Brain pericyte (primary cell): ENCODE measurements at places on chromosomes 5 and 9.

DNA sequence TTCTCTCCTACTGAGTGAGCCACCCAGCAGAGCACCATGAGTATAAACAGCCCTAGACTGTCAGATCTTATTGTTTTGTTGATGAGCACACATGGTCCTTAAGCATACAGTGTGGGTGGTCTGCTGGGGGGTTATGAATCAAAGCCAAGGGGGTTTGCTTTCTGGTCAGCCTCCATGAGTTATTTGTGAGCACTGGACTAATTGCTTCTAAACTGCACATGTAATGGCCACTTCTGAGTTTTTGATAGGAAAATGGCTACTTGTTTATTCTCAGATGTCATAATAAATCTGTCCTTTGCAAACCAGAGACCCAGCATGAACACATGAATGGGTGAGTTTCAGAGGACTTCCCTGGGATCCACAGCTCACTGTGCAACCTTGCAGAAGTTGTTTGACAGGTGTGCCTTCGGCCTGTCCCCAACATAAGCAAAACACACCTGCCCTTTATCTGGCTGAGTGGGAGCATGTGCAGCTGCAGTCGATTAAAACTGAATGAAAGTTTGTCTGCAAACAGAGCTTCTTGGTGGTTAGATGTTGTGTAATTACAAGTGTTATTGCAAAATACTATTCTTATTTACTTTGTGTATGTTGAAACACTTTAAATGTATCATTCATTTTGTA, 35.9 kb downstream of the MAMDC2 start:
- DNase-seq = no peak

- DNase-seq = no peak
These were observed 5.8 kb downstream of the NDUFS6 start for GRCh38 chr5:1806974-1807373.

- DNase-seq = no peak
These were observed 26.8 kb downstream of the BARHL1 start for GRCh38 chr9:132609184-132609583.

DNA sequence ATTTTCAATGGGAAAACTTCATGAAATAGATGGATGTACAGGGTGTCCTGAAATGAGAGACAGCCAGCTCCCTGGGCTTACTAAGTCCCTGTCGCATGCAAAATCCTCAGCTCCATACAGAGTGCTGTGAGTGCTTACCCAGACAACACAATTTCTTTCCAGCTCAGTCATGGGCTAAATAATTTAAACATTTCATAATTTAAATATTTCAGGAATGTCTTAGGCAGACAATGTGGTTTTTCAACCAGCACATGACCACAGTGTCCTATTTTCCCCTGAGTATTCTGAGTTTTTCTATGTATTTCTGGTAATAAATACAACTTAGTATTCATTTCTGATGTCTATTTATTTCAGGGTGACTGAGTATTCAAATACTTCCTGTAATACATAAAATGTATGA, 188.5 kb upstream of the SNX2 start:
- DNase-seq = no peak

DNA sequence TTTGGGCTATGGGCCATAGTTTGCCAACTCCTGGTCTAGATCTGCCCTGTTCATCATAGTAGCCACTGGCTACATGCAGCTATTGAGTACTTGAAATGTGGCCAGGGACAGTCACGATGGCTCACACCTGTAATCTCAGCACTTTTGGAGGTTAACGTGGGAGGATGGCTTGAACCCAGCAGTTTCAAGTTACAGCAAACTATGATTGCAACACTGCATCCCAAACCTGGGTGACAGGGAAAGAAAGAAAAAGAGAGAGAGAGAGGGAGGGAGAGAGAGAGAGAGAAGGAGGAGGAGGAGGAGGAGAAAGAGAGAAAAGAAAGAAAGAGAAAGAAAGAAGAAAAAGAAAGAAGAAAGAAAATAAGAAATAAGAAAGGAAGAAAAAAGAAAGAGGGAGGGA, 5.1 kb upstream of the GMCL2 start:
- no peak for DNase-seq

DNA sequence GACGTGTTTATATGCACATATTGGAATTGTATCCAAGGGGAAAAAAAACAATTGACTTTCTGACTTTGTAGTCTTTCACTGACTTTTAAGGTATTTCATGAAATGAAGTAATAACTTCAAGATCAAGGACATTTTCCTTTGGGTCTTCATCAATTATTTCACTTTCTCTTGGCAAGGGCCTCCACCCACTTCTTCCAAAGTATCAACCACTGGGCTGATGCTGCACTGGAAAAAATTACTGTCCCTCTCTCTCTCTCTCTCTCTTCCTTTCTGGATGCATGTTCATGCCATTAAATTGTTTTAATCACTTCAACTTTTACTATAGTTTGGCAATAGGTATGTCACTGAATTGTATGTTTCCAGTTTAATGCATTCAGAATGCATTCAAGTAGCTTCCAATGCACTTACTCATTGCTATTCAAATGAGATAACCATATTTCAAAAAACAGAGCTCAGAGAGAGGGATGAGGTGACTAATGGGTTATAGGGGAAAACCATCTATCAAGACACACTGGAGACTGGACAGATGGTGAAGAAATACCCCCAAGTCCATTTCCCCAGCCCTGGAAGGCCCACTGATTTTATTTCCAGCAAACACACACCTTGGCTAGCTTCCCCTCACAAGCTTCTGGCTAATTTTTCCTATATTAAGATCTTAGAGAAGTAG, 585.3 kb downstream of the EBF1 start:
- DNase-seq = no peak

- no peak for DNase-seq
These were observed 38.0 kb upstream of the ADAM19 start for GRCh38 chr5:157613385-157614245.

- DNase-seq = no peak
These were observed 49.7 kb downstream of the WWC1 start for GRCh38 chr5:168341178-168341577.

- no peak for DNase-seq
These were observed 9.2 kb upstream of the GLE1 start for GRCh38 chr9:128495296-128495695.

DNA sequence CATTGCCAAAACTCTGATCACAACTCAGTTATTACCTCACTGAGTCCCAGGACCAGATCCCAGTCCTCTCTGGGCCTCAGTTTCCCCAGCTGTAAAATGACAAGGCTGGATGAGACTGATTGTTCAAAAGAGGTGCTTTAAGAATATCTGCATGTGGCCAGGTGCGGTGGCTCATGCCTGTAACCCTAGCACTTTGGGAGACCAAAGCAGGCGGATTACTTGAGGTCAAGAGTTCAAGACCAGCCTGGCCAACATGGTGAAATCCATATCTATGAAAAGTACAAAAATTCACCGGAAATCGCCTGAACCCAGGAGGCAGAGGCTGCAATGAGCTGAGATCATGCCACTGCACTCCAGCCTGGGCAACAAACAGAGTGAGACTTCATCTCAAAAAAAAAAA, 8.3 kb downstream of the ATOX1 start:
- DNase-seq = no peak

- DNase-seq = no peak
These were observed 186.0 kb downstream of the CEMIP2 start for GRCh38 chr9:71582347-71582746.

GRCh38 chr9:19416143-19416542, 7.3 kb downstream of the ACER2 start:
- DNase-seq = no peak

- DNase-seq = no peak
These were observed 11.5 kb downstream of the AQP3 start for GRCh38 chr9:33435821-33436277.

- DNase-seq = no peak
These were observed 2.7 kb downstream of the RASGRF2 start for GRCh38 chr5:80962630-80963520.

DNA sequence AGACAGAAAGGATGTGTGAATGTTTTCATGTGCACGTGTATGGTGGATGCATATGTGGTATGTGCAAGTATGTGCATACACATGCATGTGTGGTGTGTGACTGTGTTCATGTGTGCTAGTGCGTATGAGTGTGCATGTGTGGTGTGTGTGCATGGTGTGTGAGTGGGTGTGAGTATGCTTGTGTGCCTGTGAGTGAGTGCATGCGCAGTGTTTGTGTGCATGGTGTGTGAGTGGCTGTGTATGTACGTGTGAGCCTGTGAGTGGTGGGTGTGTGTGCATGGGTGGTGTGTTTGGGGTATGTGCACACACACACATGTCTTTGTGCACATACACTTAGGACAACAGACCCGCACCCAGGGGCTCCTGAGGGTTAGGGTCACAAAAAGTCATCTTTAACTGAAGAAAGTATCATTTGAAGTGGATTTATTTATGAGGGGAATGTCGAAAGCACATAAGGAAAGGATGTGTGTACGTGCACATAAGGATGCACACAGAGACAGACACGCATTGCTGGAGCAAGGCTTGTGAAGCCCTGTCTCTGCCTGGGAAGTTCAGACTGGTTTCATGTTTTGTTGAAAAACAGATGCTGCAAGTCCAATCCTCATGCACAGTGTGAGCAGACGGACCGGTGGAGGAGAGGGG, 237.0 kb downstream of the SYK start:
- no peak for DNase-seq

DNA sequence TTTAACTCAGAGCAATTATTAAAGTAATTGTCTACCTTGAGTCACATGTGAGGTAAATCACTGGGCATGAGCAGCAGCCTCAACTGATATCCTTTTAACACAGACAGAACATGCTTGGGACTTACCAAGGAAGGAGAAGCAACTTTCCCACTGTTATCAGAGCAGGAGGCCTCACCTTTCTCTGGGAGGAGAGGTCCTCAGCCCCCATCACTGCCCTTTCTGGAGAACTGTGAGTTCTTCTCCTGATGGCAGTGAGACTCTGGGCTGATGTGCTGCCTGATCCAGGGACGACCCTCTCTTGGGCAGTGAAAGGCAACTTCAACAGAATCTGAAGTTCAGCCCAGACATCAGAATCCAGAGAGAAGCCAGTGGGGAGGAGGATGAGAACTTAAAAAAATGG, 343.4 kb upstream of the IRX1 start:
- DNase-seq = no peak

DNA sequence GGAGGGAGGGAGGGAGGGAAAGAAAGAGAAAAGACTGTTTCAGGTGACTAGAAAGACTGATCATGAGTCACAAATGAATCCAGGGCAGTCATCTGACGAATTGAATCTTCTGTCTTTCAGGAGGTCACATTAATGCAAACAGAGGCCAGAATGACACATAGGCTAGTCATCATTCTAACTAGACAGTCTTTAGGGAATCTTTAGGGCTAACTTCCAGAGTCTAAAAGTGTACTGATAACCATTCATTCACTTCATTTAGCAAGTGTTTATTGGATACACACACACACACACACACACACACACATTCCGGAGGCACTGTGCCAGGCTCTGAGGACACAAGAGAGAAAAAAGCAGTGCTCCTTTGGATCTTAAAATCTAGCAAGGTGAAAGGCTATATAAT, 156.7 kb downstream of the EBF1 start:
- DNase-seq = peak; percentile 51

DNA sequence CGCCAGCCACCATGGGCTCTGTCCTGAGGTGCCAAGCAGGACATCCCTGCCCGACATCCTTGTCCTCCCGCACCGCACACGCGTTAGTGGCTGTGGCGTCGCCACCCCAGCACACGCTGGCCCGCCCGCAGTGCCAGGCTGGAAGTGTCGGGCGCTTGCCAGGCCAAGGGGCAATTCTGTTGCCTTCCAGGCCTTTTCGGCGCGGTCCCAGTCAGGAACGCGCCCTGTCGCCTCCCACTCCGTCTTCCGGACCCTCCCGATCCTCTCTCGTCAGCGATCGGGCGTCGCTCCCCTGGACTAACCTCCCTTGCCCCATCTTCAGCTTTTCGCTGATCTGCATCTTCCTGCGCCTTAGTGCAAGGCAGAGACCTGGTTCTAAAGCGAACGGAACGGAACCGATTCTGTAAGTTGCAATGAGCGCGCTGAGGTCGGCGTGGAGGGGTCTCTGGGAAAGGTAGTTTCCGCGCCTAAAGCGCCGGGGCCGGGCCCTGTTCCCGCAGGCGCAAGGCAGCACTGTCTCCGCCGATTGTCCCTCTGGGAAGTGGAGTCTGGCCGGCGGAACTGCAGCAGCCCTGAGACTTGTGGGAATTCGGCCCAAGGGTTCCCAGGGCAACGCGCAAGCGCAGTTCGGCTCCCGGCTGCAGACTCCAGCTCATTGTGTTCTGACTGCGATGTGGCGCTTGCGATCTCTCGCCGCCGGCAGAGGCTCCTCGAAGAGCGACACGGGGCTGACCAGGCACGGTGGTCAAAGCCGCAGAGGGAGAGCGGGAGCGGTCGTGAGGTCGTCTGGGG, at the start of gene ZNF454:
ZNF454 (plus strand) TSS at position 630 of the 792 bp plus-strand sequence. CDS start 1,594 bp downstream, outside the sequence.
- DNase-seq = peak; percentile 79
